ENCODE measurements at places on chromosomes 13 and 19.

DNA sequence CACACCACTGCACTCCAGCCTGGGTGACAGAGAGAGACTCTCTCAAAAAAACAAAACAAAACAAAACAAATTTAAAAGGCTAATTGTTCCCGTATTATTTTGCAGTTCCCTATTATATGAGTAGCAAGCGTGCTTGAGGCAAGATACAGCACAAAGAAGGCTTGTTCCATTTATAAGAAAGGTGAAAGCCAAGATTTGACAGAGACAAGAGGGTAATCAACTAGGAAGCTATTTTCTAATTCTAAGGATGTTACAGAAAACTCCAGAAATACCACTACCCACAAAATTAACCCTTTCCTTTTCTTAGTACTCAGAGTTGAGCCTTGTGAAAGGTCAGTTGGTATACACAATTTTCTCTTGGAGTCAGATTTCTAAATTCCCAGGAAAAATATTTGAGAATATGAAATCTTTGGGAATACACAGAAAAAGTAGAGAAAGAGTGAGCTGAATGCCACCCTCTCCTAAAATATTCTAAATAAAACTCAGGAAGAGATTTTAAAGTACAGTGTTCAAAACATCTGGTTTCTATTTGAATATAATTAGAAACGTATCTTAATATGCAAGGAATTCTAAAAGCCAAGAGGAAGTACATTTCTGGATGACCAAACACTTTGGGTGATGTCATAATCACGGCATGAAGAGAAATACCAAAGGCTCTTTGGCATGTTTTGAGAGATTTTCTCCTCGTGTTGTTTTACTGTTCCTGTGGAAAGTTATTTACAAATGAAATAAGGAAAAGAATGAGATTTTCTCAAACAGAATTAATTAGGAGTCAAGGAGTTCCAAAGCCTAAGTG, 63.0 kb upstream of the FLT1 start:
- DNase-seq = no peak

GRCh38 chr19:17560205-17560595, 4.8 kb downstream of the COLGALT1 start:
- peak; percentile 85 for DNase-seq

GRCh38 chr19:30757837-30758617, 385.8 kb downstream of the ZNF536 start:
- DNase-seq = no peak

- no peak for DNase-seq
These were observed 8.7 kb upstream of the SPC24 start for GRCh38 chr19:11164296-11164695.

- DNase-seq = no peak
These were observed 64.0 kb downstream of the SERP2 start for GRCh38 chr13:44437356-44438233.

DNA sequence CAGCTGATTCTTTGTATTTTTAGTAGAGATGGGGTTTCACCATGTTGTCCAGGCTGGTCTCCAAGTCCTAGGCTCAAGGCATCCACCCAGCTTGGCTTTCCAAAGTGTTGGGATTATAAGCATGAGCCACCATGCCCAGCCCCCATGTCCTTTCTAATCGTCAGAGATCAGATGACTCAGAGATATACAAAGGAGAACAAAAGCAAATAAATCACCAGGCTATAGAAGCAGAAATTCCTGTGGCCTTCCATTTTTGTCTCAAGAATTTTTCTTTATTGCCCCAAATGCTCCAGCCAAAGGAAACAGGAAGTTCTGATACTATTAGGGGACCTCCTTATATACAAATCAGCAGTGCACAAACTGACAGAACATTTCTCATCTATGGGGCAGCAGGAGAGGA, 207.8 kb downstream of the RFC3 start:
- peak; percentile 29 for DNase-seq

DNA sequence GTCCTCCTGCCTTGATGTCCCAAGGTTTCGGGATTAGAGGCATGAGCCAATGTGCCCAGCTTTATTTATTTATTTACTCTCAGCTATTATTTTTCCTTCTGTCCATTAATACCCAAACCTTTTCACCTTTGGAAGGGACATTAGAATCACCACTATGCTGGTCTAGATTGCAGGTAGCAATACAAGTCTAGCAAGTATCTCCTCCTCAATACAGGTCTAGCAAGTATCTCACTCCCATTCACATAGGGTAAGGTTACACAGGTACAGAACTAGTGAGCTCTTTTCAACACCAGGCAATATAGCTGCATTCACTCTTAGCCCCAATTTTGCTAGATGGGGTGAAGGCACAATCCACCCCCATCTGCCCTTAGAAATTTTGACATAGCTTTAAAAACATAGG, 17.4 kb upstream of the SPRYD7 start:
- DNase-seq = no peak

GRCh38 chr19:12833738-12834565, 427 bp downstream of the RTBDN start:
- DNase-seq = no peak

DNA sequence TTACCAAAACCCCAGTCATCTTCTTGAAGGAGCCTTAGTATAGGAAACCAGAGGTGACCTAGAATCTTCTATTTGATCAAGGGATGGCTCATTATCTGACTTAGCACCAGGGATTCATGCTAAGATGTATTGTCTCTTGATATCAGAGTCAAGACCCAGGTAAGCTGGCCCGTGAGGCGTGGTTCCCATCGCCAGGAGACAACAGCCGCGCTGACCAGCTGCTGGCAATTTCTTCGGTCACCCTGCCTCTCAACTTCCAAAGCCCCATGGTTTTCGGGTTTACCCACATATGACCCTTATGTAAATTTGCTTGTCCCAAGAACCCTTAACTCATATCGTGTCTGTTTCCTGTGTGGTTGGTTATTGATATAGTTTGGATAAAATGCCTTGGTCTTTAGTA, 77.7 kb upstream of the VSTM2B start:
- no peak for DNase-seq

GRCh38 chr13:34030782-34031181, 212.8 kb downstream of the RFC3 start:
- DNase-seq = no peak

DNA sequence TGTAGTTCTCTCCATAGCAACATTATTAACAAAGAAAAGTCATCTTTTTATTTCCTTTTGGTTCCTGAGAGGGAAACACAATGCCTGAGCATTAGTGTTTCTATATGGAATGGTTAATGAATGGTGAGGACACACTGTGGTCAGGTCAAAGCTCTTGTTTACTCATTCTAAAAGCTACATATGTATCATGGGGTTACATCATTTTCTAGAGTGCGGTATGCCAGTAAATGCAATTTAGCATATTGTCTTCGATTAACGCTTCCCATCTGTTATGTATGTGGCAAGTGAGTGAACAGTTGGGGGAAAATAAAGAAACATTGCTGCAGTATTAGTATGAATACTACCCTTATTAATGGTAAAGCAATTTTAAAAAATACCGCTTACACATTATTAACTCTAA, 1152.2 kb upstream of the SPRY2 start:
- DNase-seq = no peak

DNA sequence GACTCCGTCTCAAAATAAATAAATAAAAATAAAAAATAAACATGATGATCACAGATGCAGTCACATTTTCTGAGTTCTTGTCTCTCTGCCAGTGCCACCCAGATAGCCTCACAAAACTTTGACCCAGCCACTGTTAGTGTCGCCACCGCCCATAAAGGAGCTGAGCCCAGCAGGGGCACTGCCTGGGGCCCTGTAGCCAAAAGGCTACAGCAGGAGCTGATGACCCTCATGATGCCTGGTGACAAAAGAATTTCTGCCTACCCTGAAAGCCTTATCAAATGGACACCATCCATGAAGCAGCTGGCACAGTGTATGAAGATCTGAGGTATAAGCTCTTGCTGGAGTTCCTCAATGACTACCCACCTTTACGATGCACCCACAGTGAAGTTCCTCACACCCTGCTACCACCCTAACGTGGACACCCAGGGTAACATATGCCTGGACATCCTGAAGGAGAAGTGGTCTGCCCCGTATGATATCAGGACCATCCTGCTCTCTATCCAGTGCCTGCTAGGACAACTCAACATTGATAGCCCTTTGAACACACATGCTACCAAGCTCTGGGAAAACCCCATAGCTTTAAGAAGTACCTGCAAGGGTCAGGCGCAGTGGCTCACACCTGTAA, 18.3 kb downstream of the ZNF587 start:
- DNase-seq = no peak

- DNase-seq = no peak
These were observed 54.8 kb downstream of the CACNA1A start for GRCh38 chr19:13451434-13451995.

DNA sequence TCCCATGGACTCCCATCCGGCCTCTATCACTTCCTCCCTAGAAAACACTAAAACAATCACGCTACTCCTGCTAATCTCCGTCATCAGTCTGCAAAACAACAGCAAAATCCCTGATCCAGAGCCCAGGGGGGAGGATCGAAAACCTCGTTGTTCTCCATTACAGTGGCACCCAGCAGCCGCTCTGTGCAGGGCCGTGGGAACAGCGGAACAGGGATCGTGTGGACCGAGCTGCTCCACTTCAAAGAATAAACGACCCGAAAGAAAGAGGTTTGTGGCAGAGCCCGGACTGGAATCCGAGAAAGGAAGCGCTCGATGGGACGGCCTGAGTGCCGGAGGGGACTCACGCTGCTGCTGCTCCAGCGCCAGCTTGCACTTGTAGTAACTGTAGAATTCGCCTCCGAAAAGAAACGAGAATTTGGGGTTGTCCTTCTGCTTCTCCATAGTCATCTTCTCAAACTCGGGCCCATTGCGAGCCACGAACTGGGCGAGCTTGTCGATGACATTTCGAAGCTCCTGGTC, 652 bp downstream of the CHERP start:
- peak; percentile 4 for DNase-seq

DNA sequence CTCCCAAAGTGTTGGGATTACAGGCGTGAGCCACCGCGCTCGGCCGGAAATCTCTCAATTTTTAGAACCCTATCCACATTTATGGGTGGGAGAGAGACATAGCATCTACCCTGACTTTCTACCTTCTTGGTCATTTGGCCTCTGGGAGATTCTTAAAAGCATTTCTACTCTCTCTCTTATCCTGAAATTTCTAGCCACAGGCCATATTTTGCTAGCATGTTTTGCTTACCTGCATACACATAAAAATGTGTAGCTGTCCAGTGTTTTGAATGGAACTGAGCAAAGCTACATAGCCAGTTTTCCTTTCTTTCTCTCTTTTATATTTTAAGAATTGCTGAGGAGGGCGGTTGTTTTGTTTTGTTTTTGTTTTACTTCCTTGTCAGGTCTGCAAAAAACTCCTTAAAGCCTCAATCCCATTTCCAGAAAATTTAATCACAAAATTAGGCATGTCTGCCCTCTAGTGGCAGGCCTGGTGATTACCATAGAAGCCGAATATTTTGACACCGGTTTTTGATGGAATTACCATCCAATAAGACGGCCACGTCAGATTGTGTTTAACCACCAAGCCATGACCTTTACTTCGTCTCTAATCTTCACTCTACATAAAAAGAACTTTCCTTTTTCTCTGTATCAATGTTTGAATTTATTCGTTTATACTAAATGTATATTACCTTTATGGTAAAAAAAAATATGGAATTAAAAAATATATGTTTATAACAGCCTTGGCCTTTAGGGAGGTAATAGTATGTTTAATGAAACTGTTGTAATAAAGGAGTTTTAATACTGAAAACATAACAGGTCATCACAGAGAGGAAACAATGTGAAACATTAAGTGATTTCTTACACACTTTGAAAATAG, 34.4 kb upstream of the OXGR1 start:
- DNase-seq = no peak

- no peak for DNase-seq
These were observed 129.1 kb upstream of the SOX1 start for GRCh38 chr13:111937777-111938311.

- DNase-seq = peak; percentile 27
These were observed 10.4 kb downstream of the ZNF146 start for GRCh38 chr19:36225219-36225892.

DNA sequence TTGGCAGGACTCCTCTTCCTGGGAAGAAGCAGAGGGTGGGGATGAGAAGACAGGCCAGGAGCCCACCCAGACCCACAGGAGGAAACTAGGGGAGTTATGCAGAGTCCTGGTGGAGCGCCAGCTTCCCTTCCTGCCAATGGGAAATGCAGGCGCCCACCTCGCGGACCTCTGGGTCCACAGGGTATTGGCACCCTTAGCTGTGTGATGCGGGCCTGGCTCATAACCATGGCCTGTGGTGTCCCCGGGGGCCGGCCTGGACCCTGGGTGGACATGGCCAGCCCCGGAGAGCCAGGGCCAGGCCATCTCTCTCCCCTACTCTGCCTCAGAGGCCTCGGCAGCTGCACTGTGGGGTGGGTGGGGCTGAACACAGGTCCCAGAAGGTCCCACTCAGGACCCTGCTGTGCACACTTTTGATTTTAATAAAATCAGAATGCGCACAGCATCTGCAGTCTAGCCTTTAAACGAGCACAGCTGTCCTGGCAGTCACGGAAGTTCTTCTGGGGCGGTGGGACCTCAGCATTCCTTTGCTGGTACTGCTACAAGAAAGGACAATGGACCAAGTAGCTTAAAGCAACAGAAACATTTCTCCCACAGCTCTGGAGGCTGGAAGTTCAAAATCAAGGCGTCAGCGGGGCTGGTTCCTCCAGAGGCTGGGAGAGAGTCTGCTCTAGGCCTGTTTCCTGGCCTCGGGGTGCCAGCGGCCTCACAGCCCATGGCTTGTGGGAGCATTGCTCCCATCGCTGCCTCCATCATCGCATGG, 1.8 kb downstream of the F10 start:
- DNase-seq = no peak

- DNase-seq = peak; percentile 80
These were observed 5.2 kb downstream of the TRIP10 start for GRCh38 chr19:6744381-6745301.

- DNase-seq = no peak
These were observed 5.4 kb downstream of the CCDC61 start for GRCh38 chr19:46000491-46001246.

GRCh38 chr13:94322925-94323763, 156.3 kb downstream of the DCT start:
- DNase-seq = no peak

DNA sequence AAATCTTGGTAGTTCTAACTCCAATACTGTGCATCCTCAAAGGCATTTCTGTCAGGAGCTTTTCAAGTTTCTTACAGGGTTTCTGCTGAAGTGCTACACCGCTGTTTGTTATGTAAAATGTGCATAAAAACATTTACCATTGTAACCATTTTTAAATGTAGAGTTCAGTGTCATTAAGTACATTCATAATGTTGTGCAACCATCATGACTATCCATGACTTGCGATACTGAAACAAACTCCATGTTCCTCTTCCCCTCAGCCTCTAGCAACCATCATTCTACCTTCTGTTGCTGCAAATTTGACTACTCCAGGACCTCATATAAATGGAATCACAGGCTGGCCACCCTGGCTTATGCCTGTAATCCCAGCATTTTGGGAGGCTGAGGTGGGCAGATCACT, 14.4 kb upstream of the SLC25A42 start:
- no peak for DNase-seq

GRCh38 chr19:18468517-18468916, 30.6 kb upstream of the ISYNA1 start:
- DNase-seq = no peak

GRCh38 chr13:105957769-105958438, 577.6 kb downstream of the EFNB2 start:
- DNase-seq = no peak

- DNase-seq = no peak
These were observed 106.8 kb downstream of the DHRS12 start for GRCh38 chr13:51697181-51697580.

- DNase-seq = no peak
These were observed 207.9 kb downstream of the KLF5 start for GRCh38 chr13:73266640-73267180.

Data from HS-27A (cell line).